ENCODE measurements at places on chromosomes 5 and 9. TPM values are rescaled to one million over a fixed set of nuclear protein-coding genes. Genes with fewer than 3 reads are reported as not detected.

The PCDHGA1 gene
- 0.62 TPM for total RNA-seq

The ADAMTSL2 gene
- not detected for total RNA-seq

The LECT2 gene
- total RNA-seq, result not detected

The MZB1 gene
- total RNA-seq, result not detected

The S100Z gene
- total RNA-seq, result not detected

The TERT gene
- total RNA-seq, result under 0.01 TPM

The MVB12B gene
- total RNA-seq, result 3.8 TPM

The CDKN2B gene
- 24.9 TPM for total RNA-seq

The PCDHB14 gene
- 0.11 TPM for total RNA-seq

The TLR4 gene
- total RNA-seq, result 2.5 TPM

The PCDHGA10 gene
- 5.2 TPM for total RNA-seq

The NUDT12 gene
- total RNA-seq, result 17.2 TPM

The PROB1 gene
- total RNA-seq, result 1.00 TPM

The SPARC gene
- 405 TPM for total RNA-seq

The PSAT1 gene
- total RNA-seq, result 176 TPM

The LIX1 gene
- not detected for total RNA-seq

The SLC34A1 gene
- total RNA-seq, result not detected

The DNAI1 gene
- 0.12 TPM for total RNA-seq

The CNTFR gene
- total RNA-seq, result not detected

The PCDH1 gene
- total RNA-seq, result 1.4 TPM

The CORO2A gene
- total RNA-seq, result 0.44 TPM

The ENTPD8 gene
- 0.12 TPM for total RNA-seq

The SLC36A3 gene
- not detected for total RNA-seq
